Substantia nigra (tissue), 51 donors: ENCODE measurements at places on chromosomes 5 and 9.

DNA sequence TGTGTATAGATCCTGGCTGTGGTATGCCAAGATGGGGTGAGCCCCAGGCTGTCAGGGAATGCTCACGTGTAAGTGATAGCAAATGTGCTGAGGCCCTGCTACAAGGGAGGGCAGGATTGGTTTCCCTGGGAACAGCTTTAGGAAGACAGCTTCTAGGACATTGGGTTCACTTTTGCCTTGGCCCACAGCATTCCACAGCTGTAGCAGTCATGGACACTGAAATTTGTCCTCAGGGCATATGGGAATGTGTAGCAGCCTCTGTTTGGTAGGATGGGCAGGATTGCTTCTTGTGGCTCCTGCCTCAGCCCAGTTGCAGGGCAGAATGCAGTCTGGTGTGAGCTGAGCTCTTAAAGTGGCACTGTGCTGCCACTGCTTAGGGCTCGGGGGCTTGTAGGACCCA is 1061.7 kb upstream of the WWC1 start:
- DNase-seq: no peak

DNA sequence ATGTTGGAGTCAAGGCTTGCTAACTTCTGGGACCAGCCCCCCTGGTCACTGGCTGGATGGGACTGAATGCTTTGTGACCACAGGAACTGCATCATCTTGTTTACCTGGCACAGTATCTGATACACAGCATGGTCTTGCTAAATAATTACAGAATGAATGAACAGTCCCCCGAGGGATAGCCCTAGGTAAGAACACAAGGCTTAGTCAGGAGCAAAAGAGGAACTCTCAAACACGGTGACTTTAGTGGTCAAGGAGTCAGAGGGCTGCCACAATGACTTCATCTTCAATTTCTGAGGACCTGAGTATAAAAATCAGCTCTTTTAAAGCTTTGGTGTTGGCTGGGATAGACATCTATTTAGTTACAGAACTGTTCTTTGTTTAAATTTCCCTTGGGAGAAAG is 15.1 kb upstream of the CXCL14 start:
- no peak for DNase-seq

DNA sequence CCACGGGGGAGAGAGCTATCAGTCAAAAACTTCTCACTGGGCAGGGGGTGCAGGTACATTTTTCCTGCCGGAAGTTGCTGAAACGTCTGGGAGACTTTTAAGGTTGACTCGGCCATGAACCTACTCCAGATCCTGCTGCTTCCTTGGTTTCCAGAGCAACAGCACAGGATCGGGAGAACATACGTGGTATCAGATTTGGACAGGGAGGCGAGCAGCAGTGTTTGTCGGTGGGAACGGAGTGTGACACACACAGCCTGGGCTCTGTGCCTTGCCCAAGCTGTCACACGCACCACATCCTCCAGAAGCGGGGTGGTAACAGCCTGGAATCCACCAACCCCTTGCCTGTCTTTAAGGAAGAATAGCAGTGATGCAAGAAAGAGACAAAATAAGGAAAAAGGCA is 276.5 kb downstream of the SLIT3 start:
- DNase-seq: no peak

GRCh38 chr5:135553688-135554462 is 18.1 kb upstream of the NEUROG1 start:
- DNase-seq: no peak

DNA sequence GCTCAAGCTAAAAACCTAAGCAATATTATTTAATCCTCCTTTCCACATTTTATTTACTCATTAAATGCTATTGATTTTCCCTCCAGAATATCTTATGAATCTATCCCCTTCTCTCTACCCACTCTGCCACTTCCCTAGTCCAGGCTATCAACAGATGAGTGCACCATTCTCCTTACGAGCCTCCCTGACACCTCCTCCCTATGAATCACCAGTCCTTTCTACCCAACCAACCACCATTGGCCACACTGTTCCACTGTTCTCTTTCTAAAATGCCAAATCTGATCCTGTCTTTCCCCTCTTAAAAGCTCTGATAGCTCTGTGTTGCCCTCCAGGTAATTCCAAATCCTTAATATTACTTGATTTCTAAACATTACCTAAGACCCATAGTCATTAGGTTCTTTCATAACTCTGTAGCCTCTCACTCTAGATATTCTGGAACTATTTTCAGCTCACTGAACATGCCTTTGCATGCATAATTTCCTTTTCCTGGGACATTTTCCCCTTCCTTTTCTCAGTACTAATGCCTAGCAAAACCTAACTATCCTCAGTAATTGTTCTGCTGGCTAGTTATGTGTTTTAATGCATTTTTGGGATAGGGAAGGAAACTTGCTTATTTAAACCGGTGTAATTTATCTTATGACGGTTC is 126.3 kb downstream of the UNC13B start:
- DNase-seq: no peak

DNA sequence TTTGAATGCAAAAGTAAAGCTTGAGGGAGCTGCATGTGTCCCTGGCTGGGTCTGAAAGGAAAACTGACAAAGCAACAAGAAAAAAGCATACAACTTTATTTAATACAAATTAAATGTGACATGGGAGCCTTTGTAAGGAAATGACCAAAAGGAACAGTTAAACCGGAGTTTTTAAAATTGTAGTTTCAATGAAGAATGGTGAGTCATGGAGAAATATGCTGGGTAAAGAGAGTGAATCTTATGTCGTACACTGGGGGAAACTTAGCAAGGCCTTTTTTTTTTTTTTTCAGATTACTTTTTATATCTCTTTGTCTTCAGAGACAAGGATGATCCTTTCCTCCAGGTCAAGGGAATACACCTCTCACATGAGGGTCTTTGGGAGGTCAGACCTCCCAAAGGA is 50.1 kb upstream of the FBXL17 start:
- DNase-seq: no peak

- no peak for DNase-seq
Observed at GRCh38 chr9:28471261-28471660, 898.0 kb upstream of the C9orf72 start.

DNA sequence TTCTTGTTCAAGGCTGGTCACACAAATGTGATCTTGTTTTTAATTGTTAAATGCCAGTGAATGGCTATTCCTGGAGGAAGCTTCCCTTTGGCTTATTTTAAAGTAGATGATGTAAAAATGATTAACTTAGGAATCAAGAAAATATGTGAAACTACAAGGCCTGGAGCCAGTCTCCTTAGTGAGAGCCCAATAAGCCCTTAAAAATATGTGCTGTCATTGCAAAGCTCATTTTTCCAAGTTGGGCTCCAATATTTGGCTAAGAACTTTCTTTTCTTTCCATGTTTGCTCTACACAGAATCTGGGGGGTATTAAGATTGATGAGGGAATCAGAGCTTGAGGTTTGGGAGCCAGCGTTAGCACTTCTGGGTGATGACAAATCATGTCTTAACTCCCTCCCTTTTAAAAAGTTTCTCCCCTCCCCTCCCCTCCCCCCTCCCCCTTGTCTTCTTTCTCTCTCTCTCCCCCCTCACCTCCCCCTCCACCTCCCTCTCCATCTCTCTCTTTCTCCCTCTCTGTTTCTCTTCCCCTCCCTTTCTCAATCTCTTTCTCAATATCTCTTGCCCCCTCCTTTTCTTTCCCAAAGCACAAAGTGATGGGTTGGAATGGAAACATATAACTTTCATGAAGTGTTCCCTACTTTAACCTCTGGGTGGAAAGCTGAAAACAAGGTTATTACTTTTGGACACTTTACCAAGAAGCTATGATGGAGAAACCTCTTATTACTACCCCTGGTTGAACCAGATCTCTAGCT is 86.0 kb downstream of the FBXL7 start:
- DNase-seq: no peak

GRCh38 chr5:112643339-112643971 is 94.2 kb upstream of the APC start:
- no peak for DNase-seq

DNA sequence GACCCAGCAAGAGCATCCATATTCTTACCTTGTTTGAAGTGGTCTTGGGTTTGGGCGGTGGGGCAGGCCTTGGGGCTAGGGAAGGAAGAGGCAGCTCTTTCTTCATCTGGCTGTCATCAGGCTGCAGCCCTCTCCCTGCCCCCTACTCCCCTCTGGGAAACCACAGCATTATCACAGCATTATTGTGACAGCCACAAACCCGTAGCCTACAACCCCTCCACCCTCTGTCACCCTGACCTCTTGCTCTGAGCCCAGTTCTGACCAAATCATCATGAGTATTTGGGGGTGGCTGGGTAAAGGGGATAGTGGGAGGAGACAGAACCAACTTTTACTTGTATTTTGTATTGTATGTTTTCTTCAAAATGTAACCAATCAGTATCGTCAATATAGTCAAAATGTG is 94.3 kb upstream of the ARRDC3 start:
- DNase-seq: no peak

DNA sequence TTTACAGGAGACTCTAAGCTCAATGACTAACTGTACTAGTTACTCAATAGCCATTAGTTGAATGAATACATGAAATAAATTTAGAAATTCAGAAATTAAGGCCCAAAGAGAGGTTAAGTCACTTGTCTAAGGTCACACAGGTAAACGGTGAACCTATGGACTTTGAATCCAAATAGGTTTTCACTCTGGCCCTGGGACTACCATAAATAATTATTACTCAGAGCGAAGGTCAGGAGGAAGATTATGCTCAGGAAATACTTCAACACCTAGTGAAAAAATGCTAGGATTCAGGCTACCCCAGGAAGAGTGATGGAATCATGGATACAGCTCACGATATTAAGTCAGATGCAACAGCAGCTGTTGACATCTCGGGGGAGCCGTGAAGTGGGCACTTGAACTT is 417.4 kb downstream of the GABRG2 start:
- no peak for DNase-seq

DNA sequence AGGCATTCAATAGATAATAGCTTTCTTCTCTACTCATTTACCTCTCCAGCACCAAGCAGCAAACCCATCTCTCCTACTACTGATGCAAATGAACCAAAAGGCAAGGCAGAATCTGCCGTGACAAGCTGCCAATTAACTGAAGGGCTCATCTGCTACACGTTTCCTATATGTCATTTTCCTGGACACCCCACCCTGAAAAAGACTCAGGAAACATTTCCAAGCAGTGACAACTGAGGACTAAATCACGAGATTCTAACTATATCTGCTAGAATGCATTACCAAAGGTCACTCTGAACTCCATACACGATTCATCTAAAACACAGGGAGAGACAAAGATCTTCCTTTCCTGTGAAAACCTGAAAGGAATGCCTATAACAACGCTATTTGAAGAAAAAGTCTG is 12.9 kb downstream of the PLPP1 start:
- no peak for DNase-seq

DNA sequence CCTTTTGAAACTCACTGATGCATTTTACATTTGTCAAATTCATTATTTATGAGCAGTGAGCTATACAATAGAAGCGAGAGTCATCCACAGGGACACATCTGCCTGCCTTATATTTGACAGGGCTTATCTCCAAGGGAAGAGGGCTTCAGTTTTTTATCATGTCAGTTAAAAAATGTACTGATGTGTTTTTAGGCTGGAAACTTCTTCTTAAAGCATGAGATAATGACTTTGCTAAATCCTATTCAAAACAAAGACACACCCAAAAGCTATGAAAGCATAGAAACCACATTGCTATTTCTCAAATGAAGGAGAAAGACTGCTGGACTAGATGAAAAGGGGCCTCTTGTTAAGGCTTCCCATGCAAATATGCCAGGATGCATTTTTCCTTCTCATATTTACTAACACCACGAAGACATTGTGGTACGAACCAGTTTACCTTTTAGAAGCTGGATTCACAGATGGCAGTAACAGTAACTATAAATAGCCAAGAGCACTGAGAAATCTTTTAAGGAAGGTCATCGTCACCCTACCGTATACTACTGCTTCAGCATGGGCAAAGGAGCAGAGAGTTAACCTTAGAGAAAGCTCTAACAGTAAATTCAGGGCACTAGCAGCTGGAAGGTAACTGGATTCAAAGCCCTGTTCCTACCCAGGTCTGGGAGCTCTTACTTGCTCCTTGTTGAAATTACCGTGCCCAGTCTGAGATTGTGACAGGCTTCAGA is 86.3 kb upstream of the IFNK start:
- no peak for DNase-seq

GRCh38 chr5:170656346-170656745 is 127.2 kb upstream of the GABRP start:
- DNase-seq: no peak

GRCh38 chr5:6321078-6321477 is 57.3 kb downstream of the MED10 start:
- no peak for DNase-seq

- no peak for DNase-seq
Observed at GRCh38 chr9:69443178-69443577, 118.2 kb downstream of the ENTREP1 start.

DNA sequence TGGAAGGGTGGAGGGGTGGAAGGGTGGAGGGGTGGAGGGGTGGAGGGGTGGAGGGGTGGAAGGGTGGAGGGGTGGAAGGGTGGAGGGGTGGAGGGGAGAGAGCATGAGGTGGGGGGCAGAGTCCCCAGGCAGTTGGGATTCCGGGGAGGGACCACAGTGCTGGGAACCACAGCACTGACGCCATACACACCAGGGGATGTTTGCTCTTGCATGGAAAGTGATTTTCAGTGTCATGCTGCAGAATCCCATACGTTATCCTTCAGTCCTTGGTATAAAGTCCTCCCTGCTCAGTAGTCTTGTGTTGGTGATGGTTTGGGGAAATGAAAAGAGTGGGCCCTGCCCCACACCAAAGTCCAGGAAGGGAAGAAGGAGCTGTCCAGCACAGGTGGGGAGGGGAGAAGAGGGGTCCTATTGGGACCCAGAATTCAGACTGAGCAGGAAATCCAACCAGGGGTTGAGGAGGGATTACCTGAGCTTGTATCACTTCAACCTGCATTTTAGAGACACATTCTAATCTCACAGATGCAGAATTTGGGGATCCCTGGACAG is 5.5 kb upstream of the FIBCD1 start:
- no peak for DNase-seq

DNA sequence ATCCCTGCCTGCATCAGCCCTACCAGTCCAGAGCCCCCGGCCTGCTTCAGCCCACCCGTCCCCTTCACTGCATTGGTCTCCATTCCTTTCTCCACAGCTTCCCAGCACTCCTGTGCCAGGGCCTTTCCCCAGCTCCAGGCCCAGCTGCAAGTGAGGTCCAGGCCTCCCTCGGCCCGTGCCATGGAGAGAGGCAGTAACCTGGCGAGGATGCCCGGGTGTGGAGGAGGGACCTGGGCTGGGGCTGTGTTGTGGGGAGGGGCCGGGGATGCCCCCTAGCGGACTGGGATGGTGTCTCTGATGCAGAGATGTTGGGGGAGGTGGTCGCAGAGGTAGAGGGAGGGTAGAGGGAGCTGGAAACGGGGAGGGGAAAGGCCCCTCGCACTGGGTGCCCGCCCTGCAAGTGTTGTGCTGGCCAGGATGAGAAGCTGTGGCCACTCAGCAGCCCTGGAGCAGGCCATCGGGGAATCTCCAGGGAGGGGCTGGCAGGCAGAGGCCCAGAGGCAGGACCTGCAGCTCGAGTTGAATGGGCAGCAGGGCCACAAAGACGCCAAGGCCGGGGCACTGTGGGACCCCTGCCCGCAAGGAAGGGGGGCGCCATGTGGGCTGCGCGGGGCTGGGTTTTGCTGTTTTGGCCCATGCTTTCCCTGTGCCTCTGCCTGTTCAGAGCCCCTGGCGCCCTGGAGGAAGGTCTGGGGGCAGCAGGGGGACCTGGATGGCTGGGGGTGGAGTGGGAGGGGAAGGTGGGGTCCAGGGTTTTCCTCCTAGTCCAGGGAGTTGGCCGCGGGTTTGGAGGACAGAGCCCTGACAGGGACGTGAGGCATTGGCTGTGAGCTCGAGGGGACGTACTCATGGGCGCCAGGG is 26.0 kb upstream of the NKD2 start:
- DNase-seq: no peak
